ENCODE measurements at places on chromosomes 7 and 10.

GRCh38 chr7:70646536-70647248 is 485.3 kb upstream of the GALNT17 start:
- no peak for DNase-seq

- DNase-seq, result no peak
Measured at GRCh38 chr10:80515511-80515910, 22.2 kb upstream of the SH2D4B start.

DNA sequence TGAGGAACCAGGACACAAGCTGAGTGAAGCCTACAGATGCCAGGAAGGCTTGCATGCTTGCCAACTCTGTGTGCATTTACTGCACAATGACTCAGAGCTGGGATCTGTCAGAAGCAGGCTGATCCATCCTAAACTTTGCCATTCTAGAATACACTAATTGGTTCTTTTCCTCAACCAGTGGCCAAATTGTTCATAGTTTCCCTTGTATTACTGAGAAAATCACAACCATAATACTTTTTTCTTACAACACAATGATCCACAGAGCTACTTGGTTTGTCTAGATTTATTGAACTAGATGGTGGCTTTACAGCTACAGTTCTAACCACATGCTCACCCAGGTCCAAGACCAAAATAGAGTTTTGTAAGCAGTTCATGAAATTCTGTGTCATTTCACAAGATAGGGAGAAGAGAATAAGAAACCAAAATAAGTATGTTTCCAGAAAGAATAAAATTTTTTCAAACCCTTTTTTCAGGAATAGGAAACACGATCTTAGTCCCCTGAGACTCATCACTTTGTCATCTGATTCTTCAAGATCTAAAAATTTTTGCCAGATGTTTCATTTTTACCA is 21.0 kb upstream of the LRRC17 start:
- DNase-seq, result peak; percentile 83

- peak; percentile 74 for DNase-seq
Measured at GRCh38 chr7:16801111-16801542, 3.7 kb downstream of the AGR2 start.

GRCh38 chr10:17233286-17233991 is 5.4 kb downstream of the VIM start:
- peak; percentile 61 for DNase-seq

- no peak for DNase-seq
Measured at GRCh38 chr10:129277841-129278240, 189.2 kb upstream of the MGMT start.

DNA sequence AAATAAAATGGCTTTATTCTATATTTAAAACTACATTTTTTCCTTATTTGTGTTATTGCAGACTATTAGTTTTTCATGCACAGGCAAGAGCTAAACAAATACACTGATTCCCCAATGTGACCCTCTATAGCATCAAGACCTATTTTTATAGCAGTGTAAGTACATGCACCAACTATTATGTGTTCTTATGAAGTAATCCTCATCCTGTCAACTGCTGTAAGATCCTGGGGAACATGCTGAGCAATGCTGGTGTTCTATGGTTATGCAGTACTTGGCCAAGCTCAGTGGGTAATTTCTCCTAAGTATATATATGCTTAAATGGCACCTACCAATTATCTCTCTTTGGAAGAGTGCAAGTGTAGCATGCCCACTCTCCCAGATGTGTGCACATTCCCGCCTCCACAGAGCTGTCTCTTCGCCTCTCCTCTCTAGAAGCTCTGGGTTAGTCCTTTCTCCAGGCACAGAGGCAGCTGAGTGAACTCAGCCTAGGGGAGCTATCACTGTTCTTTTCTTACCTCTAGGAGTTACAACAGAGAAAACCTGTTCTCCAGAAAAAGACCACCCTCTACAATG is 428.8 kb downstream of the KCNMA1 start:
- DNase-seq, result no peak

GRCh38 chr7:73727952-73728351 is 8.5 kb upstream of the STX1A start:
- no peak for DNase-seq

DNA sequence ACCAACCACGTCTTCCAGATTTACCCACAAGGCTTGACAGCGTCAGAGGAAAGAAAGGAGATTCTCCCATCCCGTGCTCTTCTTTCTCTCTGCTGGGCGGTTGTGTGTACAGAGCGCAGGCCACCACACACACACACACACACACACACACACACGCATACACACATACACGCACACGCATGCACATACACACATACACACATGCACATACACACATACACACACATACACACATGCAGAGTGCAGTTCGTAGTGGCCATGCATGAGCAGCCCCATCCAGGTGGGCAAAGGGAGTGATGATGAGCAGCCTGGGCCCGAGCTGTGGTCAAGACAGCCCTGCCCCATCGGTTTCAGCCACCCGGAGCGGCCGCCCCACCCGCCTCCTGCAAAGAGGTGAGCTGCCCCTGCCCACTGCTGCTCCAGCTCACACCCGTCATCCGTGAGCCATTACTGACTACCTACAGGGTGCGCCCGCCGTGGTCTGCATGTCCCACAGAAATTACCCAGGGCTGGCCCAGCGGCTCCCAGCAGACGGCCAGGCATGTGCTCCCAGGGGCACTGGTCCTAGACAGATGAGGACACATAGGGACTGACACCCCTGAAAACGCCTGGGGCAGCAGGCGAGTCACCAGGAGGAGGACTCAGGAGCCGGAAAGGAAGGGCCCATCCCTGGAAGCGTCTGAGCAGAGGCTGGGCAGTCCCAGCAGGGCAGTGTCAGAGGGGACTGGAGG is 69.6 kb downstream of the ASB13 start:
- peak; percentile 28 for DNase-seq

- DNase-seq, result no peak
Measured at GRCh38 chr10:94027197-94027596, 33.5 kb downstream of the PLCE1 start.

GRCh38 chr7:108096996-108097395 is 33.2 kb downstream of the LAMB4 start:
- DNase-seq, result no peak

DNA sequence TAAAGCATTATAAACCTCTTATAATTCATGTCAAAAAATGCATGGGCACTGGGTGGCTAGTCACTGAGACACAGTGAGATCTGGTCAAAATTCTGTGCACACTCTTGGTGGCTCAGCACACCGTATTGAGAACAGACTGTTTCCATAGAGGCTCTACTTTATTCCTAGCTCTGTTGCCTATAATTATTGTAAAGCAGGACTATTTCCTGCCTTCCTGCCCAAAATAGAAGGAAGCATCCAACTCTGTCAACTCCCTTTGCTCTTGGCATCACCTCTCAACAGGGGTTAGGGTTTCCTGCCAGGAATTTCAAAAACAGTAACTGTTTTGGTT is 45.1 kb downstream of the PTN start:
- DNase-seq, result no peak

- no peak for DNase-seq
Measured at GRCh38 chr10:119410361-119411116, 132.0 kb downstream of the RGS10 start.

DNA sequence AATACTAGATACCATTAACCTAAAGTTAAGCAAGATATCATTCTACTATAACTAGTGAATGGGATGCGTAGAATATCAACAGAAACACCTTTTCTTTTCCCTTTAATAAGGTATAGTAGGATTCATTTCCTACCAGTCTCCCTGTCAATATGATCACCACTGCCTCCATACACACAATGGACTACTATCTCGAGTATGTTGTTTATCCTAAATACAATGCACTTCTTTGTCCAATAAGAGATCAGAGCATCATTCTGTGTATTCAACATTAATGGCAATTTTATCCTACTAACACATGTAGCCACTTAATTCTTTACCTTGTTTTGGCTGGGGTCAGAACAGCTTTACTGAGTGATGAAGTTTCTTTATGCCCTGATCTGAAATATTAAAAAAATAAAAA is 276.3 kb downstream of the TFEC start:
- DNase-seq, result no peak

GRCh38 chr7:5350600-5351385 is 68.0 kb downstream of the SLC29A4 start:
- no peak for DNase-seq

GRCh38 chr10:130894471-130894870 is 417.1 kb downstream of the TCERG1L start:
- DNase-seq, result no peak

GRCh38 chr7:26627891-26628341 is 236.5 kb downstream of the SKAP2 start:
- no peak for DNase-seq

DNA sequence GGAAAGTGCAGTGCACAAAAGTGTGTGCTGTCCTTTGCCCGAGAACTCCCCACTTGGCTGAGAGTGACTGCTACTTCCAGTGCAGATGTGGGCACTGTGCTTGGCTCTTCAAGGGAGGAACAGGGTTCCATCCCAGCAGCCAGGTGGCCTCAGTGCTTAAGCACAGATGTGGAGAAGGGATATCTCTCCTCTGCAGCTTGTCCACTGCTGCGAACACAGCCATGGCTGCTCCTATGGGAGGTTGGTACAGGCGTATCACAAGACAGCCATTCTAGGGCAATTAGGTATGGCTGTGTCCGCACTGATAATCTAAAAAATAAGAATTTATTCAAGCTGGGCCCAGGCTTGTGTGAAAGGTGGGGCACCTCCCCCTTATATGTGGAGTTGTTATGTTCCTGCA is 66.6 kb downstream of the GLCCI1 start:
- DNase-seq, result no peak

- no peak for DNase-seq
Measured at GRCh38 chr7:2237109-2237602, 4.4 kb upstream of the MAD1L1 start.

- DNase-seq, result no peak
Measured at GRCh38 chr7:52151559-52151958, 835.0 kb upstream of the COBL start.

DNA sequence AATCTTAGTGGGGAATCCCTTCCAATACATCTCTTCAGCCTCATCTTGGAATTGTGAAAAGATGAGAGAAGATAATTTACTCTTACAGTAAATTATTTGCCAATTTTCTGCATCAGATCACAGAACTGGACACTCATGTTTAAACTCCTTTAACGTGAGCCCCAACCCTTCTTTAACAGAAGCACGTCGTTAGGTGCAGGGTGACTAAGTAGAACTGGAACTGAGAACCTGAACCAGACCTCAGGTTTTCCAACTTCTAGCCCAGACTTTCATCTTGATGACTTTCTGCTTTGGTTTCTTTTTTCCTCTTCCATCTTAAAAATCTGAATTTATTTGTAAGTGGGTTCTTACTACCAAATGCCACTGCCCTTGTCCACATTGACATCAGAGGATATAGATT is 57.2 kb upstream of the LYZL2 start:
- no peak for DNase-seq

GRCh38 chr10:86868353-86868752 is 89.1 kb downstream of the MMRN2 start:
- DNase-seq, result peak; percentile 29

DNA sequence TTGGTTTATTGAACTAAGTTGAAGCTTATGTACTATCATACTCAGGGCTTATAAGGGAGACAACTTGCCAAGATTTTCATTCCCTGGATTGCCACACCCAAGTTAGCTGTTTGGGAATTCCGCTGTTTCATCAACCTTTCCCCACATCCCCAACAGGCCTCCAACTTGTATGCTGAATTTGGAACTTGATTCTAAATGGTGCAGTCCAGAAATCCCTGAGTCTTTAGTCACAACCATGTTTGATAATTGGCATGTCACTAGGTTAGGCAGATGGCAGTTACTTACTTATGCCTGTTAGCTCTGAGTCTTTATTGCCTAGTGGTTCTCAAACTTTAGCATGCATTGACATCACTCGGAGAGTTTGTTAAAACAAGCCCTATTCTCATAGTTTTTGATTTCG is 135.4 kb upstream of the PRPS1L1 start:
- no peak for DNase-seq

DNA sequence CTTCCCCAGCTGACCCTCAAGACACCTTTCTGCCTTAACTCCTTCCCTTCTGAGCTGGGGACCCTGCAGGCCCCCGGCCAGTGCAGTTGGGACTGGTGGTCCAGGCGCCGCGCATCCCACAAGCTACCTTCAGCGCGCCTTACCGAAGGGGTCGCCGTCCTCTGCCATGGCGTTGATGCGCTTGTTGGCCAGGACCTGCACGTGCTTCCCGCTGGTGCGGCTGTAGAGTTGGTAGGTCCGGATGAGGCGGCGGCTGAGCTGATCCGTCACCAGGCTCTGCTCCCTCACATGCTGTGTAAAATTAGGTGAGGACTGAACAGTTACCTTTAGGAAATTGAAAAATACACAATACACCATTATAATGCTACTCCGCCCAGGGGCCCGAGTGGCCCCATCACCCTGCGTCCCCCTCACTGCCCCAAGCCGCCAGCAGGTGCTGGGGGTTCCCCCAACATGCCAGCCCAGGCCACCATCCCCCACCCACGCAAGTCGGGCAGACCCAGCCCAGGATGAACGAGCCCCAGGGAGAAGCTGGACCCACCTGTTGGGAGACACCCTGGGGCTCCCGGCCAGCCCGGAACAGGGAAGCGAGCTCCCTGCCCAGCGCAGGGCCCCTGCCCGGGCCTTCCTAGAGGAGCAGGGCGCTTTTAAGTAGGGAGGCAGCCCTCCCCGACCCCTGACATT is 1.2 kb downstream of the FGF8 start:
- no peak for DNase-seq

GRCh38 chr7:5234852-5235831 is 45.1 kb downstream of the WIPI2 start:
- no peak for DNase-seq

GRCh38 chr10:114708717-114709335 is 50.8 kb upstream of the ABLIM1 start:
- peak; percentile 62 for DNase-seq

DNA sequence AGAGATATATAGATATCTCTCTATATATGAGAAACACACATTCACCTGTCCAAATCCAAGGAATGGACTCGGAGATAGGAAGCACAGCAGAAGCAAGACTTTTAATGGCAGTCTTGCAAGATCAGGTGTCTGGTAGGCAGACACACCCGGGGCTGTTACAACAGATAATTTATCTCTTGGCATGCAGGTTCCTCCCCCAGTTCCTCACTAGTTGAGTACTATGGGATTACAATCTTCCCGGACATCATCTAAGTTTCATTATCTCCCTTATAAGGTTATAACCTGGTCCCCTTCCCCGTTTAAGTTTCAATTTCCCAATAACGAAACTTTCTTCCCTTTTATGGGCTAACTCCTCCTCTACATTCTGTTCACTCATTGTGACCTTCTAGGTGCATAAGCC is 399.3 kb downstream of the PPP1R3A start:
- DNase-seq, result no peak

- peak; percentile 84 for DNase-seq
Measured at GRCh38 chr10:96130326-96130995, 364 bp downstream of the ZNF518A start.

DNA sequence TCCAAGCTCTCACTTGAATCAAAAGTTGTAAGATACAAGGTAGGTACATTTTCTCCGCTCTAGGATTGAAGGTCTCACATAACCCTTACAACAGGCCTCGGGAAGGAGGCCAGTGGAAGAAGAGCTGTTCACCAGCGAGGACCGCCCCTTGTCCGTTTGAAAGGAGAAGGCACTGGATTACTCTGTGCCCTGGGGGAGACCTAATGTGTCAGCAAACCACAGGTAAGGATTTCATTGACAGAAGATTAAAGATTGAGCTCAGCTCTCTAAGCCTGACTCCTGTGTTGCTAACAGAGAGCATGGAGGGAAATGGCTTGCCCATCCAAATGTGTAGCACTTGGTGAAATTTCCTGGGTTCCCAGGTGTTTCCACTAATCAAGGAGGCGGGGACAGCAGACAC is 81.2 kb downstream of the SLC16A9 start:
- DNase-seq, result no peak

Measured in HT1080 (cell line).